ENCODE measurements at places on chromosomes 11 and 22.

DNA sequence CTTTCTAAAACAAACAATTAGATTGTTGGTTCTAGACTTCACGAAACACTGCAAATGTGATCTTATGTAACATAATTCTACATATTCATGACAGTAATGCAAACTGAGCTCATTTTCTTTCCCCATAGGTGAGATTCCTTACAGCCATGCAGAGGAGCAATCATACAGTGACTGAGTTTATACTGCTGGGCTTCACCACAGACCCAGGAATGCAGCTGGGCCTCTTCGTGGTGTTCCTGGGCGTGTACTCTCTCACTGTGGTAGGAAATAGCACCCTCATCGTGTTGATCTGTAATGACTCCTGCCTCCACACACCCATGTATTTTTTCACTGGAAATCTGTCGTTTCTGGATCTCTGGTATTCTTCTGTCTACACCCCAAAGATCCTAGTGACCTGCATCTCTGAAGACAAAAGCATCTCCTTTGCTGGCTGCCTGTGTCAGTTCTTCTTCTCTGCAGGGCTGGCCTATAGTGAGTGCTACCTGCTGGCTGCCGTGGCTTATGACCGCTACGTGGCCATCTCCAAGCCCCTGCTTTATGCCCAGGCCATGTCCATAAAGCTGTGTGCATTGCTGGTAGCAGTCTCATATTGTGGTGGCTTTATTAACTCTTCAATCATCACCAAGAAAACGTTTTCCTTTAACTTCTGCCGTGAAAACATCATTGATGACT lies 1.5 kb downstream of the OR9G1 start:
- no peak for DNase-seq

GRCh38 chr22:40345815-40346184 lies 500 bp upstream of the ADSL start:
- DNase-seq, result no peak

DNA sequence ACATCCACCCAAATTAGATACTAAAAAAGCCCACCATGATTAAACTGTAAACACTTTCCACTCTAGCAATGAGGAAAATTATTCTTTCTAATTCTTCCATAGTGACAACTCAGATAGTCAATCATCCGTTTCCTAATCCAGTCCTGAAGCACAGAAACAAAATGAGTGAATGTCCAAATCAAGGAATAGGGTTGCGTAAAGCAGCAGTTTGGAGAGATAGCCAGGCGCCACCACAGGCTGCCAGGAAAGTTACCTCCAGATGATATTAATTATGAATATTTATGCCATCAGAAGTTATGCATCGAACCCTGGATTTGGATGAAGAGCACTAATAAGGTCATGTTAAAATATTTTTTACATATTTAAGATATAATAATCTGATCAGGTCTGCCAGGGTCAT lies 63.2 kb downstream of the ETS1 start:
- no peak for DNase-seq

DNA sequence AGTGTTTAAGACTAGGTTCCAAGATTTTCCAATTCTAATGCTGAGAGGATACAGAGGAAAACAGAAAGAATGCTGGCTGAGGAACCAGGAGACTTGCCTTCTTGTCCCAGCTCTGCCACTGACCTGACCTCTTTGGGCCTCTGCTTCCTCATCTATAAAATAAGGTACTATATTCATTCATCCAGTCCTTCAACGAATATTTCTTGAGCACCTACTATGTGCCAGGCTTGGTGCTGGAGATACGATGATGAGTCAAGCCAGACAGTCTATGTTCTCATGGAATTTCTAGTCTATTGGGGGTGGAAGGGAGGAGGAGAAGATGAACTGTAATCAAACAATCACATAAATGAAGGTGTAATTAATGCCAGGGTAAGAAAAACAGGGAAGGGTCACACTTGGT lies 27.8 kb upstream of the UPB1 start:
- no peak for DNase-seq

DNA sequence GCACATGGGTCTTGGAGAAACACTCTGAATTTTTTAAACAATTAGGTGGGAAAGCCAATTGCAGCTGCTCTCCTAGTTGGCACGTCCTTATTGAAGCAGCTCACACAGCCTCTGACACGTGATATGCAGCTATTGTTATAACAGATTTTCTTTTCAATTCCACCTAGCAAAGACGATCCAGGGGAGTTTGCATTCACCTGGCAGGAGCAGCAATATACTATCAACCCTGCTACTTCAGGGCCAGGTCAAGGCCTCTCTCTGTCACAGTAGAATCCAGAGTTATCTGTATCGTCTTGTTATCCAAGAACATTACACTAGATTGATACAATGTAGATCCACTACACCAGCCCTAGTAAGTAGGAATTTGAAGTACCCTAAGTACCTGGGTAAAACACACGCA lies 8.3 kb downstream of the KRTAP5-11 start:
- DNase-seq, result no peak

- no peak for DNase-seq
Observed at GRCh38 chr11:63840356-63841060, 1.6 kb downstream of the MARK2 start.

GRCh38 chr22:48138855-48139254 lies 1376.4 kb downstream of the TBC1D22A start:
- DNase-seq, result no peak

DNA sequence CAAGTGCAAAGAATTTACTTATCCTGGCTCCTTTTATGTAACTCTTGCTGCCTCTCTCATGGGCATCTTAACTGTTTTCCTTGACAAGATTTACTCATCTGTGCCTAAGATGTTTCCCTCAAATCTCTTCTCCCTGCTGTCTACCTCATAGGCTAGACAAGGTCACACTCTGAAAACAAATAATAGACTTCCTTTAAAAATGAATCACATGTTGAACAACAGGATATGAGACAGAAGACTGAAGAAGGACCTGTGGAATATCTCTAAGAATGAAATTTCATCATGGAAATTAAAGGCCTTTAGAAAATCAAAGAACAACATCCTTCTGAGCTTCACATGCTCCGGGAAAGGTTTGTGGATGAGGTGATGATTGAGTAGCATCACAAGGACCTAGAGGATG lies 6.0 kb upstream of the SCGB2A2 start:
- DNase-seq, result no peak

DNA sequence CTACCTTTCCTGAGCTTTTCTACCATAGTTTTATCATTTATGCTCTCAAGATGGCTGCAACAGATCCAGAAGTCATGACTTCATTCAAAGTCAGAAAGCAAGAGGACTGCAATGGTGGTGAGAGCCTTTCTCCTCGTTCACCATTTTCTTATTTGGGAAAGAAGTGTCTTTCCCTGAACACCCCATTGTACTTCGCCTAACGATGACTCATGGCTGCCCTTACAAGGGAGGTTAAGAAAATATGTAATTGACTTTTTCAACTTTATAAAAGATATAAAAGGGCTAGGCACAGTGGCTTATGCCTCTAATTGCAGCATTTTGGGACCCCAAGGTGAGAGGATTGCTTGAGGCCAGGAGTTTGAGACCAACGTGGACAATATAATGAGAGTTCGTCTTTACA lies 541.7 kb downstream of the METTL15 start:
- no peak for DNase-seq

GRCh38 chr11:116527180-116527991 lies 245.4 kb downstream of the BUD13 start:
- DNase-seq, result no peak

DNA sequence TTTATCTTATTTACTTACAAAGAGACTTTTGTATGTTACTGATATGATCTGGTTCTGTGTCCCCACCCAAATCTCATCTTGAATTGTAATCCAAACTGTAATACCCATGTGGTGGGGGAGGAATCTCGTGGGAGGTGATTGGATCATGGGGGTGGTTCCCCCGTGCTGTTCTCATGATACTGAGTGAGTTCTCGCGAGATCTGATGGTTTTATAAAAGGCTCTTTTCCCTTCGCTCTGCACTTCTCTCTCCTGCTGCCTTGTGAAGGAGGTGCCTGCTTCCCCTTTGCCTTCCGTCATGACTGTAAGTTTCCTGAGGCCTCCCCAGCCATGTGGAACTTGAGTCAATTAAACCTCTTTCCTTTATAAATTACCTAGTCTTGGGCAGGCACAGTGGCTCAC lies 42.4 kb upstream of the WNT7B start:
- DNase-seq, result no peak

GRCh38 chr11:57513452-57513795 lies 2.1 kb downstream of the SLC43A1 start:
- no peak for DNase-seq

DNA sequence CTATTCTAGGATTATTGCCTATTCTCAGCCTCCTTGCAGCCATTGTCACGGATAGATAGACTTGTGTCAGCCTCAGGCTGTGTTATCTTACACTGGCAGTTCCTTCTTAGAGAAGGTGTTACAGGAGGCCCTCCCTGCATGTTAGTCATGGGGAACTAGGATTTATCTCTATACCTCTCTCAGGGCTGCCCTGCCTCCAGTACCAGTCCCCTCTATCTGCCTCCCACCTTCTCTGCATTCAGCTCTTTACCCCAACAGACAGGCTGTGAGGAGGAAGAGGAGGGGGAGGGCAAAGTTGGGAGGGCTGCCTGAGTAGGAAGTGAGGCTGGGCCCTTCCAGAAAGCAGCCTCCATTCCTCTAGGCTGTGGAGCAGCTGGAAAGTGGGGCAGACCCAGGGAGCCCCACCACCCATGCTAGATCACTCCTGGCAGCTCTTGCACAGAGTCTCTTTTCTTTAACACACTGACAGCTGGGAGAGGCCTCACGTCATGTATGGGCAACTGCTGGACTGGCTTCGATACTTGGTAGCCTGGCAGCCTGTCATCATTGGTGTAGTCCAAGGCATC lies 2.9 kb upstream of the IL18BP start:
- DNase-seq, result no peak

GRCh38 chr11:2929531-2929949 lies 320 bp upstream of the PHLDA2 start:
- DNase-seq, result no peak

GRCh38 chr11:77069336-77069968 lies 2.7 kb downstream of the CAPN5 start:
- no peak for DNase-seq

- DNase-seq, result no peak
Observed at GRCh38 chr11:86183694-86184093, 60.9 kb upstream of the EED start.

- DNase-seq, result no peak
Observed at GRCh38 chr11:92707665-92708064, 261.8 kb upstream of the MTNR1B start.

GRCh38 chr11:9718147-9718546 lies 54.3 kb downstream of the SWAP70 start:
- no peak for DNase-seq

GRCh38 chr11:109039611-109040010 lies 374.7 kb downstream of the DDX10 start:
- no peak for DNase-seq

DNA sequence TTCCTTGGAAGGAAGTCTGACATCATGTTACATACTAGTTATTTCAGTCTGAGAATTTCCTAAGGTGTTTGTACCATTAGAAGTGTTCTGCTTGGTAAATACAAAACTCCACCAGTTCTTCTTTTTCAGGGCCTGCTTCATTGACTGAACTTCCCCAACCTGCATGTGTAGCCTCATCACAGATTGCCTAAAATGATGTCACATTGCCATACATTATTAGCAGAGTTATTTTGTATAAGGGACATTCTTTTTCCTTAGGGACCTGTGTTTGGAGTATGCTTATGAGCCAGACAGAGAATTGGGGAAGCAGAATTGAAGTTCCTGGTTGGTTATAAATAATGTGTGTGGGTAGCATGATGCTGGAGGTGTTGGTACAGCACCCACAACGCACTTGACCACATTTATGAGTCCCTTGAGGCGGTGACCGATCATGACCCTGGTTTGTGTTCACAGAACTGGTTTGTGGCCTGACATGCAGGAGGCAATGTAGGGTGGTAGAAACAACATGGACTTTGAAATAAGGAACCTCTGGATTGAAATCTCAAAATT lies 16.4 kb upstream of the MMP7 start:
- DNase-seq, result no peak

GRCh38 chr22:22926370-22927195 lies 39.0 kb downstream of the IGLL5 start:
- DNase-seq, result no peak

DNA sequence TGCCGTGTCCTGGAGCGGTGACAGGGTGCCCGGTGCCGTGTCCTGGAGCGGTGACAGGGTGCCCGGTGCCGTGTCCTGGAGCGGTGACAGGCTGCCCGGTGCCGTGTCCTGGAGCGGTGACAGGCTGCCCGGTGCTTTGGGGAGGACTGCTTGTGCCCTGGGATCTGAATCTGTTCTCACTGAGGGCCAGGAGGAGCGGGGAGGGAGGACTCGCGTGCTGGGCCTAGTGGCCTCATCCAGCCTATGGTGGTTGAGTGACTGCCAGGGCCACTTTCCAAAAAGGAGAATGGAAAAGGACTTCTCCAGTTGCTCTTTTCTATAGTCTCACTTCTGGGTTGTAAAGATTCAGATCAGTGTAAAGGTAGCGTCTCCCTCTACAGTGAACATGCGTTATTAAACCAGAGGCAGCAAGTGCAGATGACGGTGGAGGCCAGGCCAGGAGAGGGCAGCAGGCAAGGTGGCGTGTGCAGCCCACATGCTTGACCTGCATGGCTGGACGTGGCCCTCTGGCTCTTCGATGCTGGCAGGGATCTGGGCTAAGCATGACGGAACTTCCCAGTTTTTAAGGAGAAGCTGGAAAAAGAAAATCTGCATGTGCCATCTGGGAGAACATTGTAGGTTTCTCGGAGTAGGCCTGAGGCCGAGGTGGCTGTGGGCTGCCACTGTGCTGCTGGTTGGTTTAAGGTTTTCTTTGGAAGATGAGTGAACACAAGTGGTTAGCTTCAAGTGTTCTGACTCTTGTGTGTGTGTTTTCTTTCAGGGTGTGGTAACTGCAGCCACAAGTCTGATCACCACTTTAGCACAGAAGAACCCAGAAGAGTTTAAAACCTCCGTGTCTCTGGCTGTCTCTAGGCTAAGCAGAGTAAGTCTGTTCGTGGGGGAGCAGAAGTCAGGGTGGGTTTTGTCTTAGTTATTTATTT lies 55.0 kb downstream of the AP2A2 start:
- DNase-seq, result no peak

GRCh38 chr11:48013269-48013901 lies 33.0 kb downstream of the PTPRJ start:
- no peak for DNase-seq

DNA sequence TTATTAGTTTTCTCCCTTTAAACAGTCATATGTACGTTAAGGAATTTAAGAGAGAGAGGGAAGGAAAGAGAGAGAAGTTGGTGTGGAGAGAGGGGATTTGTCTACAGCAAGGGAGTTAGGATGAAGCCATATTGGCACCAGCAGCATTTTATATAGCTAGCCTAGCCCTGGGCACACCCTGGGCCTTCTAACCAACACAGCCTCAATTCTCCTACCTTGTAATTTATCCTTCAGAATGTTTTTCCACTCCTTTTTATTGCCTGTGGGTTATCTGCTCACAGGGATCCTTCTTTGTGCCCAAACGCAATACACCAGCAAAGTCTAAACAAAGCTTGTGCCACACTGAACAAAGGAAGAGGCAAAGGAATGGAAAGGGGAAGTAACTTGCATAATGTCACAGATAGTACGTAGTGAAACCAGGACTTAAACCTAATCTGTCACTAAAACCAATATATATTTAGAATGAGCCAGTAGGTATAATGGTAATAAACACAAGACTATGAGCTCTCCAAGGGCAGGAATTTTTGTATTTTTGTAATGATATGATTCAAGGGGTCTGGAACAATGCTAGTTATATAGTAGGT lies 613.8 kb upstream of the TENM4 start:
- no peak for DNase-seq

- DNase-seq, result no peak
Observed at GRCh38 chr11:790721-791564, 1.1 kb upstream of the CEND1 start.

GRCh38 chr22:39114112-39114511 lies 17.1 kb downstream of the APOBEC3H start:
- DNase-seq, result no peak
